Bone marrow (tissue), 2 donors: ENCODE measurements at places on chromosomes 11 and 22.

GRCh38 chr11:73186294-73186850 lies 31.7 kb upstream of the P2RY2 start:
- DNase-seq = no peak

- DNase-seq = no peak
Observed at GRCh38 chr11:10305964-10306918, 1.4 kb downstream of the ADM start.

- DNase-seq = peak; percentile 29
Observed at GRCh38 chr22:38572065-38572464, 2.1 kb upstream of the DMC1 start.

GRCh38 chr22:44686873-44687600 lies 15.0 kb upstream of the PRR5 start:
- DNase-seq = no peak

- DNase-seq = no peak
Observed at GRCh38 chr11:98955551-98955950, 65.2 kb upstream of the CNTN5 start.

- no peak for DNase-seq
Observed at GRCh38 chr22:37319469-37319868, 37.2 kb downstream of the CYTH4 start.

DNA sequence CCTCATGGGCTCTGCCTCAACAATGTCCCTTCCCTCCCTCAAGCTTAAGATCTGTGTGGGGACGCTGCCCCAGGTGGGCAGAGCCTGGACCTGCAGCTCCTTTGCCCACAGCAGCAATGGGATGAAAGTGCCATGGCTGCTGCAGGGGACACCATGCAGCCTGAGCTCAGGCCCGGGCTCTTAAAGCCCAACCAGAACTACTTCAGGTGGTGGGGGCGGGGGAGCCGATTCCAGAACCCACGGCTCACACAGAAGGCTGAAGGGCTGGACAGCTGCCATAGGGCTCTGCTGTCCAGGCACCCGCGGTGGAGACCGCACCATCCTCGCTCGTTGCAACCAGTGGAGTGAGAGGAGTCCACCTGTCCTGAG lies 12.5 kb downstream of the CHID1 start:
- DNase-seq = no peak

DNA sequence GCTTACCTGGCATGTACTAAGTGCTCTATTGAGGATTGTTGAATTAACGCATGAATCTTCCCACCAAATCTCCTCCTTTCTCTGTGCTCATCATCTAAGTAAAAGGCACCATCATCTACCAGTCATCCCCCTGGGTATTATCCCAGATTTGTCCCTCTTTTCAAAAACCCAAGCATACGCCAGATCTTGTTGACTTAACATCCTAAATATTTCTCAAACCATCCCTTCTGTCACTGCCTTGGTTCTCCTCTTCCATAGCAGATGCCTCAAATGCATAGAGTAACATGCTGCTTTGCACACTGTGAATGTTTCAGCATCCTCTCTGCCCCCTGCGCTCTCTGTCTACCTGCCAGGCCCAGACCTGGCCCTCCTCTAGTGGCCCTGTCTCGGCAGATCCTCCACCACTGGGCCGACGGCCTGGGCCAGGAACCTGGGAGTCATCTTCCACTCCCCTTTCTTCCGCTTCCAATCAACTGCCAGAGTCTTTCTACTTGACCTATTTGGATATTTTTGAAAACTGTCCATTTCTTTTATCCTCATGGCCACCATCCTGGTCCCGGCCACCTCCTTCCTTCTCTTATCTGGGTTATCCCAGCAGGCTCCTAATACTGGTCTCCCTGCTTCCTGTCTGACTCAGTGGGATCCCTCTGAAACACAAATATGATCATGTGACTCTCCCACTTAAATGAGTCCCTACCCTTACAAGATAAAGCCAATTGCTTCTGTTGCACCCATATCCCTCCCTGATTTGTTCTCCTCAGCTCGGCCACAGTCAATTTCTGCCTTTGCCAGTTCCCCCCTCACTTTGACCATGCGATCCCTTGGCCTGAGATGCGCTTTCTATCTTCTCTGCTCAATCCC lies 3.4 kb upstream of the TAB1 start:
- no peak for DNase-seq

DNA sequence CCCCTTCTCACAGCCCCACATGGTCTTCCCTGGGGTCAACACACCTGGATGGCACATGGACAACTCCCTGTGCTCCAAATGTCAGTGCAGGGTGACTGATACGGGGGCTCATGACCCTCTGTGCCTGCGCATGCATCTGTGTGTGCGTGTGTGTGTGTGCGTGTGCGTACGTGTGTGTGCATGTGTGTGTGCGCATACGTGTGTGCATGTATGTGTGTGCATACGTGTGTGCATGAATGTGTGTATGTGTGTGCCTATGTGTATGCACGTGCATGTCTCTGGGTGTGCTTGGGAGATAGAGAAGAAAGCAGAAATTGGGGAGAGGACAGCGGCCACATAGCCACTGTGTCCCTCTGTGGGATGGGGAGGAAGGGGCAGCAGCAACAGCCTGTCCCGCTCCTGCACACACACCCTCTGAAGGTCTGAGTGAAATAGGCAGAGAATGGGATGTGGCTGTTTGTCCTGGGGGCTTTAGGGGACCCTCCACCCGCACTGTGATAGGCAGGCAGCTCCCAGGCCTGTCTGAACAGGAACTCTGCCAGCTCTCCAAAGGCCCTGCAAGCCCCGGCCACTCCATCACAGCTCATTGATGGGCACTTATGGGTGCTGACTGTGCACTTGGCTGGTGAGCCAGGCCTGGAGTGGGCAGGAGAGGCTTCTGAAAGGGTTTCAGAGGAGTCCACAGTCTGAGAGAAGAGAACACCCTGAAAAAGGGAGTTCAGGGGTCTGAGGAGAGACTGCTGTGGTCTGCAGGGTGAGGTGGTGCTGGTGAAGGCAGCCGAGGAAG lies 28.7 kb upstream of the PICK1 start:
- no peak for DNase-seq

- DNase-seq = no peak
Observed at GRCh38 chr11:130744794-130745193, 171.5 kb downstream of the SNX19 start.

DNA sequence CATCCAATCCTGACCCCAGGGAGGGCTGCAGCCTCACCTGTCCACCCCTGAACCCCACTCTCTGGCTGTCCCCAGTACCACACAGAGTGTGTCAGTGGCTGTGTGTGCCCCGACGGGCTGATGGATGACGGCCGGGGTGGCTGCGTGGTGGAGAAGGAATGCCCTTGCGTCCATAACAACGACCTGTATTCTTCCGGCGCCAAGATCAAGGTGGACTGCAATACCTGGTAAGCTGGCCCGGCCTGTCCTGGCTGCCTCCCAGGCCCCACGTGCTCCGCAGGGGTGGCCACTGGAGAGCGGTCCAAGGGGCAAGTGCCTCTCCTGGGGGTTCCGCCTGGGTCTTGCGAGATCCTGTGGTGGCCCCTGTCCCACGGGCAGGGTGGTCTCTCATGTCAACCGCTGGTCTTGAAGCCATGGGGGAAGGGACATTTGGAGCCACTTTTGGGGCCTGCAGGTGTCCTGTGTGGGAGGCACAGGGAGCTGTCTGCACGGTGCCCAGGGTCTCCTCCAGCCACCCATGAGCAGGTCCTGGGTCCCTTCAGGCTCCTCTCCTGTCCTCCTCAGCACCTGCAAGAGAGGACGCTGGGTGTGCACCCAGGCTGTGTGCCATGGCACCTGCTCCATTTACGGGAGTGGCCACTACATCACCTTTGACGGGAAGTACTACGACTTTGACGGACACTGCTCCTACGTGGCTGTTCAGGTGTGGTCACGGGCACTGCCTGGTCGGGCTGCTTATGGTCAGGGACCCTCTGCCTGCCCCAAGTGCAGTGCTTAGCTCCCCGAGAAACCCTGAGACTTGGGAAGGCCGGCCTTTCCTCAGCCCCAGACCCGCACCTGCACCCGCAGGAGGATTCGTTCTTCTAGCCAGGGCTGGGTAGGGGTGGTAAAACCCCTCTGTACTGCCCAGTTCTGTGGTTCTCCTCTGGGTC lies 11.8 kb downstream of the MUC2 start:
- DNase-seq = no peak

DNA sequence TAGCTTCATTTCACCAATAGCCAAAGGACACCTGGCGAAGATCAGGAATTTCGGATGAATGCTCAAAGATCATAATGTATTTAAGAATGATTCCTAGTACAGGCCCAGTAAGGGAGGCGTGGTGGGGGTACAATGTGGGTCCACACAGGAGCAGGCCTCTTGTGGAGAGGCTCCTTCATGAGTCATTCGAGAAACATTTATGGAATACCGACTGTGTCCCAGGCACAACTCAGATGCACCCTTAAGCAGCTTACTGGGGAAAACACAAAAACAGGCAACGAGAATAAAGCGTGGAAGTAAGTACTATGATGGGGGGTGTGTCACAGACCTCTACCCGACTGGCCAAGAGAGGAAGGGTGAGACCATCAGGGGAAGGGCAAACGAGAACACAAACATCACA lies 44.5 kb downstream of the SMCO4 start:
- DNase-seq = no peak

GRCh38 chr11:68369756-68370155 lies 57.4 kb downstream of the LRP5 start:
- DNase-seq = no peak

DNA sequence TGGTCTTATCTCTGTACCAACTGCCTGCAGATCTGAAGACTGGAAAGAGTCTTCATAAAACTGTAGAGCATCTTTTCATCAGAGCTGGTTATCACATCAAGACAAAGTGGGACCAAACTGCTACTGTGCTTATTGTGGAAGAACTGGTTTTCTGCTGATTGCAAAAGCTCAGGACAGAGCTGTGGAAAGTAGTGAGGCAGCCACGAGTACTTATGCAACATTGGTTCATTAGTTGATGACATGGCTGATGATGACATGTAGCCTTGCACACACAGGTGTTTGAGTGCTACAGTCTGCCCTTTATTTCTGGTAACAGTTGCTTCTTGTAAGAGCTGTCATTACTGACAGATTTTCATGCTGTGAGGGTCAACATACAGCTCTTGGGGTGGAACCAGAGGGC lies 185.4 kb upstream of the GUCY1A2 start:
- DNase-seq = no peak

- DNase-seq = peak; percentile 91
Observed at GRCh38 chr22:21816787-21817496, 50.5 kb downstream of the MAPK1 start.

- DNase-seq = no peak
Observed at GRCh38 chr11:96277696-96278038, 65.3 kb downstream of the MAML2 start.

DNA sequence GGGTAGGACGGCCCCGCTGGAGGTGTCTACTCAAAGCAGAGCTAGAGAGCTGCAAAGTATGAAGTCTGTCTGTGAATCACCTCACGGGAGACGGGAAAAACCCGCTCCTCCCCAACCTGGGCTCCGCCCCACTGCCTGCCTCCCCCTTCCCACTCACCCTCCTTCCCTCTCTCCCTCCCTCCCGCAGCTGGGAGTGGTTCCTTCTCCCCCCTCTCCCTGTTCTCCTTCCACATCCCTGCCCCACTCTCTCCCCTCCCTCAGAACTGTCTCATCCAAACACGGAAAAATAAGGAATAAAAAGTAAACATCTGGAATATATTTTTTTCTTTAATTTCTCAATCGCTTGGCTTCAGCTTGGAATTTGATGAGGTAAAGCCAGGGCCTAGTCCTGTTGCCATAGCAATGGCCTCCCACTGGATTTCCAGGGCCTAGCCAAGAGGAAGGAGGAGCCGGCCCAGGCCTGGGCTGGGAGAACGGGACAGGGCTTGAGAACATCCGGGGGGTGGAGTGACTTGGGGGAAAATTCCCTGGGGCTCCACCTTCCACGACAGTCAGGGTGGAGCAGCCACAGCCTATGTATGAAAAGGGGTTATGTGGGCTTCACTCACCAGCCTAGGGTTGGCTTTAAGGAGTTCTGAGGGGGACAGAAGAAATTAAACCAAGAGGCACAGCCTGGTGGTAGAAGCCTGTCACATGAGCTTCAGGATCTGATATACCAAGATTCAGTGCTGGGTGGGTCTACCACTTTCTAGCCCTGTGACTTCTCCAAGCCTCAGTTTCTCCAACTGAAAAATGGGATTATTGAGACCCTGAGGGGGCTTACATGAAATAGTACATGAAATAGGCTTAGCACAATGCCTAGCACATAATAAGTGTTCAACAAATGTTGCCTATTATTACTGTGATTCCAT lies 2.2 kb downstream of the TNKS1BP1 start:
- no peak for DNase-seq

DNA sequence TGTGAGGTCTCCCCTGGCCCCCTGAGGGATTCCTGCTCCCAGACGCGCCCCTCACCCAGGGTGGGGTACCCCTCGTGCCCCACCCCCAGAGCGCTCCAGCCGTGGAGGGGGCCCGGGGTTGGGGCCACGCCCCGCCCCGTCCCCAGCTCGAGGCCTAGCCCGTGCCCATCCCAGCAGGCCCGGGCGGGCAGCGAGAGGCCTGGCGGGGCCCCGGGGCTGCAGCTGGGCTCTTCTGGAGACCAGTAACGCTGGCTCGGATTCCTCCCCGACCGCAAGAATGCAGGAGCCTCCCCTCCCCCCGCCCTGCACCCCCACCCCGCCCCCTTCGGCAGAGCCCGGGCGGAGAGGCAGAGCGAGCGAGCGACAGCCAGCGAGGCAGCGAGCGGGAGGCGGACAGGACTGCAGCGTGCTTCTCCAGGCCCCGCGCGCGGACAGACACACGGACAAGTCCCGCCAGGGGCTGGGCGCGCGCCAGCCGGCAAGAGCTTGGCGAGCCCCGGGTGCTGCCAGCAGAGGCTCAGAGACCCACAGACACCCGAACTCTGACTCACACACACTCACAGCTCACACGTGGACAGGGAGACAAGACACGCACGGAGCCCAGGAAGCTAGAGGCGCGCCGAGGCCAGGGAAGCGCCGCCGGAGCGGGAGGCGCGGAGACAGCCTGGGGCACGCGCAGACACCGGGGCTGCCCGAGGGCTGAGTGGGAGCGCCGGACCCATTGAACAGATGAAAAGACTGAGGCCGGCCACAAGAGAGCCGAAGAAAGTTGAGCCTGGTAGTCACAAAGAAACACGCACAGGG lies 15.2 kb downstream of the BCL9L start:
- peak; percentile 20 for DNase-seq

- DNase-seq = no peak
Observed at GRCh38 chr11:1920909-1921573, 1.5 kb downstream of the TNNT3 start.

DNA sequence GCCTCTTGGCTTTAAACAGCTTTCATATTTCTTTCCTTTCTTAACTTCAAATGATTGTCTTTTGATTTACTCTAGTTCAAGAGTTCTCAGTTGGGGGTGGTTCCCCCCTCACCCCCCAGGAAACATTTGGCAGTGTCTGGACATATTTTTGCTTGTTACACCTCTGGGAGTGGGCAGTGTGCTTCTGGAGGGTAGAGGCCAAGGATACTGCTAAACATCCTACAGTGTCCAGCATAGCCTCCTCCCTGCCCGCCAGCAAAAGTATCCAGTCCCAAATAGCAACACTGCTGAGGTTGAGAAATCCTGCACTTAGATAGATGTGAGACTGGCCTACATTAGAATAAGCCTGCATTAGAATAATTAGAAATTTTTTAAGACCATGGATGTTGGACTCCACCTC lies 3.2 kb downstream of the PPP6R3 start:
- DNase-seq = no peak

DNA sequence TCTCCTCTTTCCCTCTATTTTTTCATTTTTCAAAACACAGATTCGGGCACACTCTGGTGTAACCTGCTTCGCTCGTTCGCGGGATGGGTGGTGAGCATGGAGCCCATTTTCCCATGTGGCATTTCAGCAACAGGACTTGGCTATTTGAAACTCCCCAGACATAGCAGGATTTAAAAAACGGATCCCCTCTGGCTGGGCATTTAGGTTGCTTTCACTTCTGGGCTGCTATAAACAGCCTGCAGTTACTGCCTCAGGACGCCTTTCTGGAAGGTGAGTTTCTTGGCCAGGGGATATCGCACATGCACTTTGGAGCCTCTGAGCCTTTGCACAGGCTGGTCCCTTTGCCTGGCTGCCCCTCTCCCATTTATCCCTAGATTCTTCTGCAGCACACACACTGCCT lies 2.8 kb upstream of the MPPED1 start:
- no peak for DNase-seq
